ENCODE measurements at places on chromosomes 6 and 20.
A peak's percentile ranks its signal among the peaks of the same experiment; 100 is the strongest.

DNA sequence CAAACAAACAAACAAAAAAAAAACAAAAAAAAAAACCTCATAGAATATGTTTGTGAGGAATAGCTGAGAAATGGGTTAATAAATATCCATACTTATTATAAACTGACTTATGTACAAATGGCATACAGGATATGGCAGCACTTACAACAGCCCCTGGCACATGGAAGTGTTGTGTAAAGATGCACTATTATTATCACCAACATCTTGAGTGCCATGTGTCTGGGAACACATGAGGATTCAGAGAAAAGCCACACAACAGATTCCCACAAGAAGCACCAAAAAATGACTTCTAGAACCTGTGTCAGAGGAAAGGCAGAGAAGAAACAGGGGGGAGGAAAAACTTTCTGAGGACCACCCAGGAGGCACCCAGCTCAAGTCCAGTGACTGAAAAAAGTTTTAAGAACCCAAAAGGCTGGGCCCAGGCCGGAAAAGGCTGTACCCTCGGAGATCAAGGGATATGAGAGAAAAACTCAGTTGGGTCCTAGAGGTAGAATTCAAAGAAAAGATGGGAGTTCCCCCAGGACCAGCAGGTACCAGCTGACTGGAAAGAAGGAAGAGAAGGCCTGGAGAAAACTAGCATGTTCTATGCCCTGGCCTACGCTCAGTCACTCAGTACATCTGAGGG, 9.4 kb upstream of the TAF8 start:
- DNase-seq: no peak

- DNase-seq: no peak
Observed at GRCh38 chr6:64838726-64839125, 868.3 kb downstream of the EYS start.

DNA sequence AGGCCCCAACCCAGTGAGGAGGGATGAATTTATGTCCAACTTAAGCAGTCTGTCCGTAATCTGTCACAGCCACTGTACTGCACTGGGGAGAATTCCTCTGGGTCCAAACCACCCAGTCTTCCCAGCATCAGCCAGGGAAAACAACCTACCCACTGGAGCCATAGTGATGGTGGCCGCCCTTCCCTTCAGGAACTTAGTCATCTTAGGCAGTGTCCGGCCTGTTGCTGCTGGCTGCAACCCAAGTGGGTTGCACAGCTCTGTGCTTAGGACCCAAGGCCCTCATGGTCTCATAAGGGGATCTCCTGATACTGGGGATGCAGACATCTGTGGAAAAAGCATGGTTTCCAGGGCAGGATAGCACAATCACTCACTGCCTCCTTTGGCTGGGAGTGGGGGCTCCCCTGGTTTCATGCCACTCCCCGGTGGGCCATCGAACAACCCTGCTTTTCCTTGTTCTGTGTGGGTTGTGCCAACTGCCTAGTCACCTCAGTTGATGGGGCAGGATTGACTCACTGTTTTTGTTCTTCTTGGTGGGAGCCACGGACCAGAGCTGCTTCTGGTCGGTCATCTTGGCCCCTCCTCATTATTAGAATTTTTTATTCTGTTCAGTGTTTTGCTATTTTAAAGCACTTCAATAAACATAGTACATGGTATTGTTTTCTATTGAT, 591.9 kb downstream of the DOK5 start:
- no peak for DNase-seq

DNA sequence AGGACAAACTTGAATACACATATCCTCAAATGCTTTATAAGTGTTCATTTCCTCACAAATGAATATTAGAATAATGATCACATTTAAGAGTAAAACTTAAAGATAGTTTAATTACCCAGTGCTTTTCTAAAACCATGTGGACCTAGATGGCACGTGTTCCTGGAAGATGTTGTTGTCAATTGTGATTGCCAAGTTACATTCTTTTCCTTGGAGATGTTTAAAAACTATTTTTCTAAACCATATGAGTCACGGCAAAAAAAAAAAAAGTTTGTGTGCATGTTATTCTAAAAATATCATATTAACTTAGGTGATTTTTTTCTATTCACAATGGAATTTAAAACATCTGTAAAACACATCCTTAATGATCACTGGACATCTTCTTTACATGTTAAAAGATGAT, 51.1 kb downstream of the RCAN2 start:
- no peak for DNase-seq

GRCh38 chr6:83247471-83247870, 54.3 kb downstream of the RWDD2A start:
- DNase-seq: no peak

DNA sequence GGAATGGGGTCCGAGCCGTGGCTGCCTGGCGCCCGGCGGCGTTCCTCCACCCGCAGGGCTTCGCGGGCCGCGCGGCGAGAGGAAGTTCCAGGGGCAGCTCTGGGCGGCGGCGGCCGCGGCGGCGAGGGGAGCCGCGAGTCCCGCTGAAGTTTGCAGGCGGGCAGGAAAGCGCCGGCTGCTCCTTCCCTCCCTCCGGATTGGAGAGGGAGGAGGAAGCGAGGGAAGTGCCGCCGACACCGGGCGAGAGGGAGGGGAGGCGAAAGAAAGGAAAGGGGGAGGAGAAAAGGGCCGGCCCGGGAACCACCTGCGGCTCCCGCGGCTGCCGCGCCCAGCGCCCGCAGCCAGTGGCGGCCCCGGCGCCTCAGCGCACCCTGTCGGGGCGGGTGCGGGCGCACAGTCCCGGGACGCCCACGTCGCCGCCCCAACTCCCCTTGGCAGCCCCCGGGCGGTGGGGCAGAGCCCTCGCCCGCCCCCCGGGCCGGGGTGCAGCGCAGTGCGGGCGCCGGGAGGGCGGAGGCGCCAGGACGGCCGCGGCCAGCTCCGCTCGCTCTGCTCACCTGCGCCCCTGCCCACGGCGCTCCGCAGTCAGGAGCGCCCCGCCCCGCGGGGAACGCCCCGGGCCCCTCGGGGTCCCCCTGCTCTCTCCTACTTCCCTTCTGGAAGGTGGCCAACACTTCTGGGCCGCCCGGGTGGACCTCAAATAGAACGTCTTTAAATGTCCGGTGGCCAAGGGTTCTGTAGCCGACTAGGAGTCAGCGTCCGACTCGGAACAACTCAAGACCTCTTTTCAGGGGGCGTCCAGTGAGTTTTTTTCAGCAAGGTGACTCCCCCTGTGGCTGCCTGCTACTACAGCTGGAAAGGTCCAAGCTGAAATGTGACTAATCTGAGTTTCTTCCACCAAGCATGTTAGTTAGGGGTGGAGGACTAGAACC, 80.3 kb upstream of the CCDC28A start:
- DNase-seq: peak; percentile 37

GRCh38 chr6:81890846-81891245, 138.4 kb upstream of the TENT5A start:
- no peak for DNase-seq

DNA sequence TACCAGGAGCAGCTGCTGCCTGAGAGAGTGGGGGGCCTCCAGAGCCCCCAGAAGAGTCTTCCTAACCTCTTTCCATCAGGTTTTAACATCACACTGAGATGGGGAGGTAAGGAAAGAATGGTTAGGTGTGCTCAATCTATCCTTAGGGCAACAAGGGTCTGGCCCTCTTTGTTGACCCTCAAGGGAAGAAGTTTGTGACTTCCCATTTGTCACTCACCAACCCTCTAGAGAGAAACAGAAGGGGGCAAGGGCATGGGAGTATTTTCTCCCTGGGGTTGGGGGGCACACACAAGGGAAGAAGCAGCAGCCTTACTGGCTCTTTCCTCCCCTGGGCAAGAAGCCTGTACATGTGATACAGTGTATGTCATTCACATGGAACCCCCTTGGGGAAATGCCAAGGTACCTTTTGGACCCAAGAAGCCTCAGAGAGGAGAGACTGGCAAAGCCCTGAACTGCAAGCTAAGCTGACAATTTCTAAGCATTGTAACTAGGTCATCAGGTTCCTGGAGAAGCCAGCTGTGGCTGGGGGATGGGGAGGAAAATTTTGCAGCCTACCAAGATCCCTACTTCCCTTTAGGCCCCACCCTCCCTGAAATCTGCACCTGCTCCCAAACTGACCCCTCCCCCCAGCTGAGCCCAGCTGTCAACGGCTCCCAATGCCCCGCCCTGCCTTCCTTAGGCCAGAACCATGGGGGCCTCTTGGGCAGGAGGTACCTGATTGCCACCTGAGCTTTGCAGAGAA, 14.5 kb downstream of the BCL2L1 start:
- DNase-seq: peak; percentile 40

- DNase-seq: peak; percentile 64
Observed at GRCh38 chr20:48723308-48724264, 104.2 kb downstream of the PREX1 start.

GRCh38 chr6:156943166-156943565, 166.0 kb downstream of the ARID1B start:
- no peak for DNase-seq

- DNase-seq: peak; percentile 59
Observed at GRCh38 chr6:119312875-119313338, 36.7 kb downstream of the MAN1A1 start.

DNA sequence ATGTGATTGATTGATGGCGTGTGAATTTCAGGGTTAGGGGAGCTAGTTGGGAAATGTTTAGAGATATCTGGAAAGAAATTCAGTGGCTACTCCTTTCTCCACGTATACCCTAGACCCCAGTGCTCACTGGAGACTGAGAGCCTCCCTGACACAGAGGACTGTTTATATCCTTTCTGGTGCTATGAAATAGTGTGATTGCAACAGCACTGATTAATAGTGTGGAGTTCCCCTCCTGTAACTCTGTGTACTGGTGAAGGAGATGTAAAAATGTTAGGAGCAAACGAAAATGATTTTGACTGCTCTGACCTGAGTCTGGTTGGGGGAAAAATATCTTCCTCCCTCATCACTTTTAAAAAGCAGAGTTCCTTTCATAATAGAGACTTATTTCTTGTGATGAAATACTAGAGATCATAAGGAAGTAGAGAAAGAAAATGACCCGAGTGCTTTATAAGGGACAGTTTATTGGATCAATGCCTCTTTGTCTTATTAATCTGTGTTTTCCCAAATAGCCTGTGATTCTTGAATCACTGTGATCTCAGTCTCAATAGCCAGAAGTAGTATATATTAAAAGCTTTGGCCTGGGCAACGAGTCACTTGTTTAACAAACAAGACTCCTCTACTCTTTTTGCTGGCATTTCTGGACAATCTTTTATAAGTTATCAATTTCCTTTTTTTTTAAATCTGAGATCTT, 92.3 kb downstream of the RNF182 start:
- DNase-seq: no peak

DNA sequence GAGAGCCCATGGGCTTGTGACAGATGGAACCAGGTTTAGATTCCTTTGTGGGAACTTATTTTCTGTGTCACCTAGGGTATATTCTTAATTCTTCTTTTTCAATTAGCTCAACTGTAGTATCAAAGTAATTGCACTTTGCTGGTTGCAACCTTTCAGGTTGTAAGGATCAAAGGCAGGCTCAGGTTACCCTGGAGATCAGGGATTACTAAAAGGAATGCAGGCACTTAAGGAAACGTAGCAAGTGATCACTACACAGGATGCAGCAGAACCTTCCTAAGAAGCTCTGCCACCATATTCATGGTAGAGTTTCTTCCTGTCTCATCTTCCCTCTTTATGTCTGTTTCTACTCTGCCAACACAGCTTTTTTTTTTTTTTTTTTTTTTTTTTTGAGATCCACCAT, 133.2 kb upstream of the JAG1 start:
- DNase-seq: no peak

DNA sequence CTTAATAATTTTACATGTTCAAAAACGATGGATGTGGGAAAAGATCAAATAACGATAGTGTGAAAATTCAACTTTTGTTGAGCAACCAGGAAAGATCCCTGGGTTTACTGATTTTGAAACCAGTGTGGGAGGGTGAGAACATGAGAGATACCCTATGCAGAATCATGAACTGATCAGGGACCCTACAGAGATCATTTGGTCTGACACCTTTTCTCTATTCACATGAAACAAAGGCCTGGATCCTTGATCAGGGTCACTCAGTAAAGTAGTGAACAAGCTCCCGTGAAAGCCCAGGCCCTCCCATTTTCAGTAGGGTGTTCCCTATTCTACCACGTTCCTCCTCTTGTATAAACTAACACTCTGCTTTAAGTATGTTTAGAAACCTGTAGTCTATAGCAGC, 60.5 kb upstream of the DUSP22 start:
- DNase-seq: no peak

DNA sequence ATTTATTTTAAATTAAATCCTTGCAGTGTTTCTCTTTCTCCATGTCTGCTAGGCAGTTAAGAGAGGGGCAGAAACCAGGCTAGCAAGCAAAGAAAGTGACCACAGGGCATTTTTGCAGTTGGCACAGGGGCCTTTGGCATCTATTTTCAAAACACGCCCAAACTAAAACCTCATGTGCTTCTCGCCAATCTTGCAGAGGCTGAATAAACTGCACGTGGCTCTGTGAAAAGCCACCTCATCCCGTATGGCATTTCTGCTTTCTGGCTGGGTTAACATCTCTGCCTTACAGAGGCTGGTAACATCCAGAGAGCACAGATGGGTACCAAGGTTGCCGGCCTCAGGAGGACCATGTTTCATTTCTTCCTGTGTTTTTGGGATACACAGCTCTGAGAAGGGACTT, 54.6 kb downstream of the GJA10 start:
- no peak for DNase-seq

DNA sequence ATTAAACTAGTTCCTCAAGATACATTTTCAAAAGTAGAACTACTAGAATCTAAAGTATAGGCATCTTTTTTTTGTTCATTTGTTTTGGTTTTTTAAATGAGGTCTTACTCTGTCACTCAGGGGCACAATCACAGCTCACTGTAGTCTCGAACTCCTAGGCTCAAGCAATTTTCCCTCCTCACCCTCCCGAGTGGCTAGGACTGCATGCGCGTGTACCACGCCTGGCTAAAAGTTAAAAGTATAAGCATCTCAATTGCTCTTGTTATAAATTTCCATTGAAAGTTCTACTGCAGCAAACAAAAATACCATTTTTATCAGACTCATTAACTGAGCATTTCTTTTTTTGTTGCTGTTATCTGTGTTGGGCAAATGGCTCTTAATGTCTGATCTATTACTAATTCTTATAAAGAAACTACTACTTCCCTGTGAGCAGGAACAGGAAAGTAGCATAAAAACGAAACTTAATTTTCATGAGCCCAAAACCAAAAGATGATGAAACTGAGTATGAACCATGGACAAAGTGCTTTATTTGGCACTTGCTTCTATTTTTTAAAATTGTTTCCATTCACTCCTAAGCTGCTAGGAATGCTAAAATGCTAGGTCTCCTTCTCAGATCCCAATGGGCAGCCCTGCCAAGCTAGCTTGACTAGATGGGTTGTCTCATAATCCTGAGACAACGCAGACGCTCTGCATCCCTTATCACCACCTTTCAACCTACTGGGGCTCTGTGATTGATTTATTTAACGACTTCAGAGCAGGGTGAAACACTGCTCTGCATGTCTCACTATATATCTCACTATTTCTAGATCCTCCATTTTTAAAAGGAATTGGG, 36.9 kb downstream of the TRPC4AP start:
- DNase-seq: no peak
